ENCODE measurements at places on chromosomes 3 and 15.
A peak's percentile ranks its signal among the peaks of the same experiment; 100 is the strongest.

GRCh38 chr15:40082195-40082883 is 26.3 kb downstream of the BMF start:
- DNase-seq = no peak

- no peak for DNase-seq
These were observed 462.1 kb downstream of the MFSD1 start for GRCh38 chr3:159263750-159264553.

DNA sequence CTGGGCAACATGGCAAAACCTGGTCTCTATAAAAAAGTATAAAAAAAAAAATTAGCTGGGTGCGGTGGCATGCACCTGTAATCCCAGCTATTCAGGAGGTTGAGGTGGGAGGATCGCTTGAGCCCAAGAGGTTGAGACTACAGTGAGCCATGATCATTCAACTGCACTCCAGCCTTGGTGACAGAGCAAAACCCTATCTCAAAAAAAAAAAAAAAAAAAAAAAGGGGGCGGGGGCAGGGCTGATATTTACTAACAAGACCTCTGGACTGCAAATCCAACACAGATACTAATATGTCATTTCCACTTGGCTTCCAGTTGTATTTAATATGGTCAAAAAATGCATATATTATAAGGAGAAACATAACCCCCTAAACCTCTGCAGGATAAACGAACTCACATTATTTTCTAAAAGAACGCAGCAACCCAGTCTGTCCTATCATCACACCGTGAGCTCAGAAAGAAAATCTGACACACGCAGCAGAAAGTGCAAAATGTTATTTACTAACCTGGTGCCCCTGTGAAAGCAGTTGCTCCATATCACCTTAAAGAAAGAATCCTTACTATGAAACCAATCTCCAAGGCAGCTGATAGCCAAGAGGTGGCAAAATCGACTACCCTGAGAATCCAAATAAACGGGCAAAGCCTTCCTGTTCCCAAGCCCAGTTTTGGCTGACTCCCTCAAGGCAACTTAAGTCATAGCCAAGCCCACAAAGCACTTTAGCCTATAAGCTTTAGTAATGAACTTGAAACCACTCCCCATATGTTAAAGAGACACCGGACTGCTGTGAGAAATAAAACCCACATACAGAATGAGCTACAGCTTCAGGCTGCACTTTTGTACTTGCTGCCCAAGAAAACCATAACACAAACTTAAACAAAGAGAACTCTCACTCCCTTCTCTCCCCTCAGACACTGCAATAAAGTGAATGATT is 39.3 kb downstream of the PLD1 start:
- no peak for DNase-seq

DNA sequence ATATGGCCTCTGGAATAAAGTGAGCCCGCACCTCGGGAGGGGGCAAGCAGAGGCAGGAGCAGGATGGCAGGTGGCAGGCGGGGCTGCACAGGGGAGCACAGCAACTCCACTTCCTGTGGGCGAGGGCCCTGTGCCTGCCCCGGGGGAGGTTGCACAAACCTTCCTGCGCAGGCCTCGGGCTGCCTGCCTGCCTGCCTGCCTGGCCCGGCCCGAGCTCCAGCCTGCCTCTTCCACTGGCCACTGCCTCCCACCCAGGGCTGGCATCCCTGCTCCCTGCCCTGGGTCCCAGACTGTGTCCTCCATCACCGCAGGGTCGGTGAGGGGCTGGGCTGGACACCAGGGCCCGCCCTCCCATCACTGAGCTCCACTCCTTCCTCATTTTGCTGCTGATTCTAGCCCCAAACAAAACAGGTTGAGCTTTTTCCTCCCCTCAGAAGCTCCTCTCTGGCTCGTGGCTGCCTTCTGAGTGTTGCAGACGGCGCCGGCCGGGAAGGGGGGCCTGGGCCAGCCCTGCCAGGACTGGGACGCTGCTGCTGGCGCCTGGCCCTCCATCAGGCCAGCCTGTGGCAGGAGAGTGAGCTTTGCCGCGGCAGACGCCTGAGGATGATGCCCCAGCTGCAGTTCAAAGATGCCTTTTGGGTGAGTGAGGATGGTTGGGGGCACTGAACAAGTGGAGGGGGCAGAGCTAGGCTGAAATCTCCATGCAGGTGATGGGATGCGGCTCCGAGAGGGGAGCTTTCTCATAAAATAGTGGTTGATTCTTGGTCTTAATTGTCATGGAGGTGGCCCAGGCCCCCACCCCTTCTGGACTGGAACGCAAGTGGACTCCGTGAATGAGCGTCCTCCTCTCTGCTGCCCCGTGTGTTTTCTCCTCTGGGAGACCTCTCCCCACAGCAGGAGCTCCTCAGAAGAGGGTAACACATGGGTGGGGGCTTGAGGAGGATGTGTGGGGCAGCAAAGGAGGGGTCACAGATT is at the start of gene PSTPIP1:
PSTPIP1 (plus strand) TSS at position 156 of the 975 bp plus-strand sequence; CDS start at position 604, 448 bp downstream.
- peak; percentile 88 for DNase-seq

- DNase-seq = no peak
These were observed 654 bp upstream of the C3orf38 start for GRCh38 chr3:88149101-88149508.

All from activated effector memory CD4-positive, alpha-beta T cell treated with anti-CD3 and anti-CD28 coated beads, Interleukin-2, amount 50 U/mL, for 16 hours (primary cell).